Right lung (tissue), 10 donors: ENCODE measurements at places on chromosomes 12 and 14. TPM values are rescaled to one million over a fixed set of nuclear protein-coding genes. Genes with fewer than 3 reads are reported as not detected.
A peak's percentile ranks its signal among the peaks of the same experiment; 100 is the strongest.

DNA sequence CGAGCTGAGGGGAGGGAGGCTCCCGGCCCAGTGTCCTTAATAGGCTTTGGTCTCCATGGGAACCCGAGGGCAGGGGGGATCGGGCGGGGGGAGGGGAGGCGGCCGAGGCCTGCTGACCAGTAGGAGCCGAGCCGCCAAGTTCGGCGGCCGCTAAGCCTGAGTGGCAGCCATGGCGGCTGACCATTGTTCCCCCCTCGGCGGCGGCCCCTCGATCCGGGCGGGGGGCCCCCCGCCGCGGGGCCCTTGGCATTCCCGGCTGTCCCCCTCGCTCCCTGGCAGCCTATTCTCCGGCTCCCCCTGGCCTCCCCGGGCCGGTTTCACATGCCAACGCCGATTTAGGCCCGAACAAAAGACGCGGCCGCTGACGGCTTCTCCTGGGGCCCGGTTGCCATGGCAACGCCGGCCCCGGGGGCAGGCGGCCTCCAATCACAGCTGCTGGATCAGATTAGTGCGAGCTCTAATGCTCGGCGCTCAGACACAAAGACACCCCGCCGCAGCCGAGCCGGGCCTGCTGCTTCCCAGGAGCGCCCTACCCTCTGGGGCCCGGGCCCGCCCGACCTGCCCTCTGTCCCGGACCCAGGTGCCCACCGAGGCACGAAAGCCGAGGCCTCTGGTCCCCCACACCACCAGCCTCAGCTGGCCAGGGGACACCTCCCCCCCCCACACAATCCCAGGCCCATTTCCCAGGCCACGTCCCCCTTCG is 7.3 kb downstream of the MSI1 start:
- DNase-seq, result peak; percentile 90

- DNase-seq, result no peak
These were observed 66.7 kb downstream of the ZFP36L1 start for GRCh38 chr14:68726093-68726695.

GRCh38 chr12:129193263-129193871 is 340.1 kb downstream of the GLT1D1 start:
- no peak for DNase-seq

DNA sequence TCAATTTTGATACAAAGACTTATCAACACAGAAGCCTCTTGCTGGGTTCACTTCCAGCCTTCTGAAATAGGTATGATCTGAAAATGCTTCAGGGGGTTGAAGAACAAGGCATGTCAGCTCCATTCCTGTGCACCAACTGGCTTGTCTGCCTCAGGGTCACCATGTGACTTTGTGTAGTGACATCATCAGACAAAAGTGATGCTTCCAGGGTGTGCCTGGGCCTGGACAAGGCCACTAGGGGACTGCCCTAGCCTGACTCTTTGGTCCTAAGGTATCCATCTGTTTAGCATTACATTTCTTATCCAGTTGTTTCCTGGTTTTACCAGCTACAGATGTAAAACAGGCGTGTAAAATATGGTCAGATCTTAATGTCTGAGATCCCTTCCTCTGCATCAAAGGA is 155.6 kb downstream of the CAND1 start:
- no peak for DNase-seq

GRCh38 chr14:34646570-34647255 is 16.8 kb upstream of the SNX6 start:
- no peak for DNase-seq

DNA sequence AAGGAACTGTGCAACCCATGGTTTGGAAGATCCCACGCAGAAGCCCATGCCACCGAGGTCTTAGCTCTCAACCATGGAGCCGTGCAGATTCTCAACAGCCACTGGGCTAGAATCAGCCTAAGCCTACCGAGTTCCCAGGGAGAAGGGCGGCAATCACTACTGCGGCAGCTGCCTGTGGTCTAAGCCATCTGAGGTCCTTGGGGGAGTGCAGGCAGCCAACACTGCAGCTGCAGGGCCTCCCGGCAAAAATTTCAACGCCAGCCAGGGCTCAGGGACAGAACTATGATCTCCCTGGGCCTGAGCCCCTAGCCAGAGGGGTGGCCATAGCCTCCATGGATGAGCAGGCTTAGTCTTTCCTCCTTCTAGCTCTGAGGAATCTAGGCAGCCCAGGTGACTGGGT is 156.8 kb upstream of the CLEC14A start:
- DNase-seq, result no peak

DNA sequence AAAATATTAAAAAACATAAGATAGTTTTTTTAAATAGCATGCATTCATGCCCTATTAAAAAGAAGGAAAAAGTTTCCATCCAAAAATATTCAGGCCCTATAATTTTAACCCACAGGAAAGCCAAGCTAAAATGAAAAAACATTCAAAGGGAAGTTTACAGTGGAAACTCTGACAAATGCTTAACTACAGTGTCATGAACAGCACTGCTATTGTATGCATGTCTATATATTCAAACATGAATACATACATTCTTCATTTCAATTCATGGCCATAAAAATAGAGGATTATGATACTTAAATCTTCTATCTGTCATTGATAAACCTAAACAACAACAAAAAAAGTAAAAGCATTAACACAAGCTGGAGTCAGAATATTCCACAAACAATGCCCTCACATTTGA is 67.4 kb downstream of the PPP2R5E start:
- DNase-seq, result no peak

DNA sequence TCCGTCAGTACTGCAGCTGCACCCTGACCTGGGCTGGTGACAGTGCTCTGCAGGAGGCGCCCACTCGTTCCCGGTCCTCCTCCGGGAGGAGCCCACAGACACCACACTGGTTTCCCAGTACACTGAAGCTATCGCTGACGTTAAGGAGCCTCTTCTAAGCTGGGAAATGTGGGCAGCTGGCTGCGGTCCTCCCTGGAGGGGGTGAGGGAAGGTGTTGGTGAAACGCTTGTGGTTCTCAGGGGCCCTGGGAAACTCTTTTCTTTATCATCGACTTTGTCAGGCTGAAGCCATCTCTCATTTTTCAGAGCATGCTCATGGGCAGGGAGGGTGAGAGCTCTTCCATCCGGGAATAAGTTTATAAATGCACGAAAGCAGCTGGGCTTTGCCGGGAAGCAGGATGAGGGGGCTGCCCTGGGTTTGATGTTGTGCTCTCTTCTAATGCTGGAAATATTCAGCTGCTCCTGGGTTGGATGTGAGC is 176.0 kb downstream of the CHST11 start:
- no peak for DNase-seq

GRCh38 chr12:121628536-121628935 is 2.2 kb downstream of the ORAI1 start:
- no peak for DNase-seq

DNA sequence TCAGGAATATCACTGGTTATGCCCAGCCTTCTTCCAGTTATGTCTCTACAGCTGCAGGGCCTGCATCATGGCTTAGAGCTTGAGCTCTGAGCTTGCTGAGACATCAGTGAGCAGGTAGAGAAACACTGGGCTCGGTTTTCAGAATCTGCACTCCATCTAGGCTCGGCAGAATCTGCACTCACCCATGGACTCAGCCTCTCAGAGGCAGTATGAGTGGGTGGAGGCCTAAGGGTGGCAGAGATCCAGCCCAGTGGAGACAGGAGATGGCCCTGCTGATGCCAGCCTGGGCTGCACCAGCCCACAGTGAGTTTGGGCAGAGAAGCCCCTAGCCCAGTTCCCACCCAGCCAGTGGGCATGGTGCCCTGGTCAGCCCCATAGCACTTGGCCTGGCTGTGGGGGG is 12.8 kb downstream of the KRT80 start:
- no peak for DNase-seq

GRCh38 chr12:611721-612120 is 51.5 kb downstream of the NINJ2 start:
- DNase-seq, result no peak

DNA sequence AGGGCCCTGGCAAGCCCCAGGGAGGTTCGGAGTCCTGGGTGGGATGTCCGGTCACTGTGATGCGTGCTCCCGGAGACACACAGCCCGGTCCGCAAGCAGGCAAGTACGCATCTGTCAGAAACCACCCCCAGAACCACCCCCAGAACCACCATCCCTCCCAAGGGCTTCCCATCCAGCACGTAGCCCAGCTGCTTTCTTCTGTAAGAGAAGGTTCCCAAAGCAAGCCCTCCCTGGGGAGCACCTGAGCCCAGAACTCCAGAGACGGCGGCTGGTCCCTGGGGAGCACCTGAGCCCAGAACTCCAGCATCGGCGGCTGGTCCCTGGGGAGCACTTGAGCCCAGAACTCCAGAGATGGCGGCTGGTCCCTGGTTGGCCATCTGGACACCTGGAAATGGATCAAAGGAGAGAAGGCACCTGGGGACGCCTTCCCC is 2.6 kb upstream of the FBRSL1 start:
- DNase-seq, result no peak

- DNase-seq, result peak; percentile 86
These were observed 514 bp downstream of the FBXO34 start for GRCh38 chr14:55271572-55272298.

GRCh38 chr12:27539191-27539631 is 15.2 kb downstream of the PPFIBP1 start:
- DNase-seq, result no peak

DNA sequence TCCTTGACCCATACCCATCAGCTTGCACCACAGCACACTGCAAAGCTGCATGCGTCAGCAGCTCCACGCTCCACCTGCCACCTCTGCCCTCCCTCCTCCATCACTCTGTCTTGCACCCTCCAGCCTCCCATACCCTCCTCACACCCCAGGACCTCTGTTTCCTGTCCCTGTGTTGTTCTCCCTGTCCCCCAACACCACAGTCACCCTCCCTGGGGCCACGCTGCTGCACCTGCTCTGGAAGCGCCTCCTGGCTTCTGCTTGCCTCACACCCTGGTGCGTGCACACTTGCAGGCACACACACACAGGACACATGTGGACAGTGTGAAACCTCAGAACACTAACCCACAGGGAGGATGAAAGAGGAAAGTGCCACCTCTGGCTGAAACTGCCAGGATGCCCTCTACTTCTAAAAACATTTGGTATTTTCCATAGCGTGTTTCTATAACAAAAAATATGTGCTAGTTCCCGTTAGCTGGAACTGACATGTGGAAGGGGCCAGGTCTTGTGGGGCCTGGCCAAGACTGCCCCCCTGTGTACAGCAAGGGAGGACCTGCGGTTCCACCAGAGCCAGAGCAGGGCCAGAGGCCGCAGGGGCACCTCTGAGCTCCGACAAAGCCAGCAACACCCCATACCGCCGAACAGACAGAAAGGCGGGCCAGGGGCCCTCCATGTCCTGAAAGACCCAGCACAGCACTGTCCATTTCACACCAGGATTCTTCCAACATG is 10.0 kb downstream of the BRF1 start:
- no peak for DNase-seq

DNA sequence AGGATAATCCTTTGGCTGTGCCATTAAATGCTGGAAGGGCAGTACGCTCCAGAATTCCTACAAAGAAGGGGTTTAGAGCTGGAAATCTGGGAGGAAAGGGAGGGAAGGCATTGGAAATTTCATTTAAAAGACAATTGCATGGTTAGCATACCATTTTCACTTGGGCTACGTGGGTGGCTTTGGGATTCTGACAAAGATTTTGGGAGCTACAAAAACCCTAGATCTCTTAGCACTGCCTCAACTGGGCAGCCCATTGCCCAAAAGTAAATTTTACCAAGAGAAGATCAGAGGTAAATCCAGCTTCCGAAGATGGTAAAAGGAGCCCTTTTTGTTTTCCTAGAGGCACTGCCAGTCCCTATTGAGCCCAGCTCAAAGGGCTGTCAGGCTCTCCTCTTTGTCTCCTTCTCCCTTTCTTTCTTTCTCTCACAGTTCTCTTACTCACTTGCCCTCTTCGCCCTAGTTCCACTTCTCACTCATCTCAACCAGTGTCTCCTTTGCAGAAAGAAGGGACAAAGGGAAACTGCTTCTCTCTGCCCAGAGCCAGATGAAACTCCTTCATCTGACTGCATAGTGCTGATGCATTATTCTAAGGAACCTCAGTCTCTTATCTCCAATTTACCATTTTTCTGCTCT is 125.4 kb upstream of the PLEKHA5 start:
- DNase-seq, result no peak

GRCh38 chr14:23377573-23378563 is 1.0 kb downstream of the CMTM5 start:
- DNase-seq, result no peak

GRCh38 chr14:92252323-92252722 is 70.6 kb upstream of the SLC24A4 start:
- DNase-seq, result no peak

GRCh38 chr12:12992418-12993130 is 7.5 kb downstream of the HEBP1 start:
- DNase-seq, result peak; percentile 62

DNA sequence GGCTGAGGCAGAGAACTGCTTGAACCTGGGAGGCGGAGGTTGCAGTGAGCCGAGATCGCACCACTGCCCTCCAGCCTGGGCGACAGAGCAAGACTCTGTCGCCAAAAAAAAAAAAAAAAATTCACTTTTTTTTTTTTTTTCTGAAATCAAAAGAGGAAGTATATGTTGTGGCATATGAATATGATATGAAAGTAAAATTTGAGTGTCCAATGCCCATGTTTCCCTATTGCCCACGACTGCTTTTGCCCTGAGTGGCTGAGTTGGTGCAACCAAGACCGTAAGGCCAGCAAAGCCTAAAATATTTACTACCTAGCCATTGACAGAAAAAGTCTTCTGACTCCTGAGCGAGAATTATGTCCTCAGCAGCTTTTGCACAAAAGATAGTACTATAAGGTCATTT is 101.7 kb upstream of the PARP11 start:
- no peak for DNase-seq

The MANSC4 gene
- polyA plus RNA-seq, result 0.29 TPM

The SIX6 gene
- polyA plus RNA-seq, result not detected

The SLC22A17 gene
- 32.3 TPM for polyA plus RNA-seq

The CLEC7A gene
- 3.7 TPM for polyA plus RNA-seq

The PHLDA1 gene
- polyA plus RNA-seq, result 51.3 TPM

The AICDA gene
- polyA plus RNA-seq, result 0.15 TPM

The RPGRIP1 gene
- 0.53 TPM for polyA plus RNA-seq

The ZNF84 gene
- 44.5 TPM for polyA plus RNA-seq

The BDKRB2 gene
- polyA plus RNA-seq, result 1.0 TPM

The PTPRQ gene
- 2.6 TPM for polyA plus RNA-seq

The MYH6 gene
- polyA plus RNA-seq, result not detected

The SCNN1A gene
- 2.2 TPM for polyA plus RNA-seq

The PTHLH gene
- 2.2 TPM for polyA plus RNA-seq

The GARIN6 gene
- polyA plus RNA-seq, result not detected

The RASAL1 gene
- polyA plus RNA-seq, result 0.15 TPM

The ERP27 gene
- polyA plus RNA-seq, result 9.2 TPM

The SSTR1 gene
- 3.1 TPM for polyA plus RNA-seq
